NCI-H1436 treated with DMSO at 0.1 percent for 48 hours (cell line): ENCODE measurements at places on chromosomes 3 and 15.

- DNase-seq, result no peak
These were observed 32.3 kb upstream of the DUSP7 start for GRCh38 chr3:52088445-52089367.

GRCh38 chr15:42045211-42045615 is 24.4 kb upstream of the PLA2G4E start:
- no peak for DNase-seq

DNA sequence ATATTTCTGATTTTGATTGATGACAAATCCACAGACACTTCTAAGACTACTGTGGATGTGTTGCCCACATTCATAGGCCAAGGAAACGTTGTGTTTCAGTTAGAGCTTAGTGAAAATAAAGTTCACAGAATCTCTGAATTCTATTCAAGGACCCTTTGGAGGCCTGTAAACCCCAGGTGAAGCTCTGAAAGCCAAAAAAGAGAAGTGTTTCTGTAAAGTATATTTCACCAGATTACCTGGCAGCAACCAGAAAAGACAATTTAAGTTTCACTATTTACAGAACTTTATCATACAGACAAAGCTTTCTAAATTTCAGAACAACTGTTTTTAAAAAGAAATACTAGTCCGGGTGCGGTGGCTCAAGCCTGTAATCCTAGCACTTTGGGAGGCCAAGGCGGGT is 2.6 kb downstream of the CLPX start:
- DNase-seq, result no peak

- no peak for DNase-seq
These were observed 4.4 kb upstream of the PSMD6 start for GRCh38 chr3:64027658-64028057.

DNA sequence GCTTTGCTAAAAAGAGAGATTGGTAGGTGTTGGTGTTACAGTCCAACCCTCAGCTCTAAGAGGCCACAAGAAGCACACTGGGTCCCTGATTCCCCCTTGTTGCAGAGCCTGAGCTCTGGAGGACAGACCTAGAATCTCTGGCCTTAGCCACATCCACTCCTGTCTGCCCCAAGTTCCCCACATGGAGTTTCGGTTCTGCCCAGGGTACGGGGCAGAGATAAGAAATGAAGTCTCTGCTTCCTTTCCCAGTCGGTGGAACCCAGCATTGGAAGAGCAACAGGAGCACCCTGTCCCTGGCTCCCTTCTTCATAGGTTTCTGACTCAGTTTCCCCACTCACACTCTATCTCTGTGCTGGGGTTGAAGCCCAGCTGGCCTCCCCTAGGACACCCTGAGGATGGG is 13.2 kb downstream of the PRR23E start:
- no peak for DNase-seq

- no peak for DNase-seq
These were observed 4.9 kb upstream of the ALAS1 start for GRCh38 chr3:52193065-52193464.

DNA sequence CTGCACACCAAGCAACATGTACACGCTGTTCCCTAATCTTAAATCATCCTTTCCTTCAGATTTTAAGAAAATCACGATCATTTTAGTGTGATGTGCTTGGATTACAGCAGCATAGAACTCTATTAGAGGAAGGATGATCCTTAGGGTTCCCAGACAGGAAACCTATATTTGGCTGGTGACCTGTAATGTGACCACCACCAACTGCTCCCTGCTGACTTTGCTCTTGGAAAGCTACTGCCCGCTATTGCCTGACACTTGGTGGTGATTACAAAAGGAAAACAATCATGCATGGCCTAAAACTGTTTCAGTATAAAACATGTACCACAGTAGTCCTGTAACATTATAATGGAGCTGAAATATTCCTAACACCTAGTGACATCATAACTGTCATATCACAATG is 27.2 kb upstream of the LMOD3 start:
- no peak for DNase-seq

GRCh38 chr3:27165321-27165721 is 203.9 kb downstream of the NEK10 start:
- no peak for DNase-seq

- DNase-seq, result no peak
These were observed 85.7 kb downstream of the FNDC3B start for GRCh38 chr3:172125053-172125452.

DNA sequence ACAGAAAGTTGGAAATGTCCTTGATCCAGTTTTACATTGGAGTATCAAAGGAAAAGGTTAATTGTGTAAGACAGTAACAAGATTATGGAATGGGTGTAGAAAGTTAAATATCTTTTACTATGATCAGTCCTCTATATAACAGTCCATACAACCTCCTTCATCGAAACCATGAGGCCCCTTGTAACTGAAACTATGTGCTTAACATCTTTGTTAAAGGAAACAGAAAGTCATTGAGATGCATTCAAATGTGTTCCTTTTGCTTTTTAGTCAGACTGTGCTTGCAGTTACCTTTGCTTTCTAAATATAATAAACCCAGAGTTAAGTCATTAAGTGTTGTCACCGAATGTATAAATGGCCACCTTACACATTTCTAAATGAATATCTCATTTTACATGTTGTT is 1298.5 kb downstream of the ROBO2 start:
- DNase-seq, result no peak

- DNase-seq, result no peak
These were observed 116.9 kb upstream of the RAD18 start for GRCh38 chr3:9080163-9080562.

- DNase-seq, result no peak
These were observed 48.1 kb downstream of the NTRK3 start for GRCh38 chr15:88208396-88208795.

DNA sequence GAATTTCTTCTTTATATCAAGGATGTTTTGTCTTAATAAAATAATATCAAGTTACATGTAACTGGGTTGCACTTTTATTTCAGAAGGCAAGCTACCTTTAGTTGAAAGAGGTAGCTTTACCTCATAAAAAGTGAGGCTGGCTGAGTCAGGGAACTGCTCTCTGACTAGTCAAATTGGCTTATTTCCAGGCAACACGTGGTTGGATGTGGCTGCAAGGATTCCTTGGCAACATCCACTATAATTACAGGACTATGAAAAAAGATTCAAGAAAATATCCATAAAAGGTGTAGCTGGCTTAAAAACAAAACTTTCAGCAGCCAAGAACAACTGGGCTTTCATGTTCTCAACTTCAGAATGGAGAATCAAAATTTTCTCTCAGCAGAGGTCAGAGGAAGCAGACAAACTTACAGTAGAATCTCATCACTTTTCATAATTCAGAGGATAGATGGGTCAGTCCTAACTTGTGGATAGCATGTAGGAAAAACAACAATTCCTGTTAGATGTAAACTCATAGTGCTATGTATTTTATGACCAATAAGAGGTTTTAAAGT is 779.1 kb downstream of the MECOM start:
- no peak for DNase-seq

GRCh38 chr3:128319107-128319506 is 147.6 kb downstream of the DNAJB8 start:
- no peak for DNase-seq

- DNase-seq, result no peak
These were observed 7.3 kb upstream of the SEMA3F start for GRCh38 chr3:50147861-50148260.

DNA sequence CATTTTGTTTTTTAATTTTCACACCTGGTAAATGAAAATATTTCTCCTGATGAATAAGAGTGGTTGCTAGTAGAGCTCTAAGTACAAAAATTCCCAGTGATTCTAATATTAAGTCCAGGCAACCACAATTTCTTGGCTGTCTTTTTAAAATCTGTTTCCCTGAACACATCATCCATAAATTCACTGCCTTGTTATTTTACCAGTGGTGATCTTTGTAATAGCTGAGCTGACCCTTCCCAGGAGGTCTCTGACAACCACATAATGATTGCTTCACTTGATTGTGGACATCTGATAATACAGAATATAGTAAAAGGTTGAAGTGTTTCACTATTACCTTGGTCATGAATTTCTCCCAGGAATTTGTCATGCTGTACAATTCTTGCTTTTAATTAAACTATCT is 13.9 kb upstream of the TOP2B start:
- no peak for DNase-seq

GRCh38 chr3:46711305-46711704 is 6.4 kb downstream of the PRSS50 start:
- DNase-seq, result no peak

DNA sequence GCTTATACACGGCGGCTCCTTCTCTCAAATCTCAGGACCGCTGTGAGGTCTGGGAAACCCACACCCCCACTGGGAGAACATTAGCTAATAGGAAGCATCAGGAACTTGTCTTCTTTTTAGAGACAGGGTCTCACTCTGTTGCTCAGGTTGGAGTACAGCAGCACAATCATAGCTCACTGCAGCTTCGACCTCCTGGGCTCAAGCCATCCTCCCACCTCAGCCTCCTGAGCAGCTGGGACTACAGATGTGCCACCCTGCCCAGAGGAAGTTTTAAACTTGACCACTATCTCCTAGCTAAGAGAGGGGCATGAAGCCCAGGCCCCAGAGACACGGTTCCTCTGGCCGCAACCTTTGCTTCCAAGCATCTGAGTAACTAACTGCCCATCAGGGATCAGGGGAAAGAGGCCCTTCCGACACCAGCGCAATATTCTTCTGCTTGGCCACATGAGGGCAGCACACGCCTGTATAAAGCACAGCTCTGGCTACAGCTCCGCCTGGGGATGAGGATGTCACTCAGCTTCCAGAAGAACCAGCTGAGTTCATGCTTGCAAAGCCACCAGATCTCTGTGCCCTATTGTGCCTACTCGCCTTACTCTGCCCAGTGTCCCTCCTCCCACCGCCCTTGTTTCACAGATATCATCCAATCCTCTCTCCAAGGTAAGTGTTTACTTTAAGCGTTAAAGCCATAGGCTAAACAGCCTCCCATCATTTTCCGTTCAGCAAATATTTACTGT is 57.6 kb upstream of the SLC6A11 start:
- no peak for DNase-seq

GRCh38 chr3:29247088-29247745 is 33.7 kb upstream of the RBMS3 start:
- DNase-seq, result no peak

GRCh38 chr15:41502795-41503668 is 9.4 kb downstream of the ITPKA start:
- DNase-seq, result no peak

DNA sequence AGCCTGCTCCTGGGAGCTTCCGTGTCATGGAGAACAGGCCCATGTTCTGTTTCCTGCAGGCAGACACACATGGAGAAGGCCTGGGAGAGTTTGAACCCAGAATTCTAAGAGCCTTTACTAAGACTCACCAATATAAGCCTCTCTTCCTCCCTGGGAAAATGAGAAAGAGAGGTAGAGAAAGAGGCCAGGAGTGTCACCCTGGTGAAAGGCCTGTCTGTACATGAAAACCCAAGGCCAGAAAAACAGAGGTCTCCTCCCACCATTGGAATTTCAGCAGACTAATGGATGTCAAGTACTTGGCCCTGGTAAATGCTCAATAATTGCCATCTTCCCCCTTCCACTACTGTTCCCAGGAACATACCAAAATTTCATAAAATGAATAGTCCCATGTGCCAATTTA is 117.6 kb downstream of the TOP2B start:
- no peak for DNase-seq

DNA sequence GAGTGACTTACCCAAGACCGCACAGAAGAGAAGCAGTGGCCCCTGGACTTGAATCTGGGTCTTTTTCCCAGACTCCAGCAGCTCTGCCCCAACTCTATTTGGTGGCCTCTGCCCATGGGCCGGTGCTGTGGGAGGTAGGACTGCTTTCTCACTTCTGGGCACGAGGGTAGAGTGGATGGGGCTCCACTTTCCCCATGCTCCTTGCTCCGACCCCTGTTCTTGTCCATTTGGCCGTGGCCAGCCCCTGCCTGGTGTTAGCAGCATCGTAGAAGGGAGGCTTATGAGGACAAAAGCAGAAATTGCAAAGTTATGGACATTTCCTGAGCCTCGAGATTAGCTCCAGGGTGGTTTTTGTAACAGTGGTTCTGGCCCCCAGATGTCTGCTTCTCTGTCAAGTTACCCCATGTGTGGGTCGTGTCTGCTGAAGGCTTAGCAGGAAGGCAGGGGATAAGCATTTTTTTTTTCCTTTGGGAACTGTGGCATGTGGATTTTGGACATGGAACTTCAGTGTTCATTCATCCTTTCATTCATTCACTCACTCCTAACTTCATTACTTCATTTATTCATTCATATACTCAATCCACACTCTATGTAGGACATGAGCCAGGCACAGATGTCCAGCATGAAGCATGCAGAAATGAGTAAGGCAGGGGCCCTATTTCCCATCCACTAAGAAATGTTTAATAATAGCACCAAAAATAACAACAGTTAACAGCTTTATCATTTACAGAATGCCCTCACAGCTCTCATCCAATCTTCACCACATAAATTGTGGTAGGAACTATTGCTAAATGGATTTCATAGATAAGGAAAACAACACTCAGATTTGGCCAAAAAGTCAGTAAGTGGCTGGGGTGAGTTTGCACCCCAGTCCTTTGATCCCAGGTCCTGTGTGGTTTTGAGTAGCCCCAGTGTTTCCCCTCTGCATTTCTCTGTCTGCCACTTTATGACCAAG is 180.5 kb downstream of the OPA1 start:
- no peak for DNase-seq

- no peak for DNase-seq
These were observed 1078.5 kb downstream of the TUSC7 start for GRCh38 chr3:117788061-117788460.

- DNase-seq, result no peak
These were observed 78.8 kb downstream of the AAGAB start for GRCh38 chr15:67175643-67176071.

DNA sequence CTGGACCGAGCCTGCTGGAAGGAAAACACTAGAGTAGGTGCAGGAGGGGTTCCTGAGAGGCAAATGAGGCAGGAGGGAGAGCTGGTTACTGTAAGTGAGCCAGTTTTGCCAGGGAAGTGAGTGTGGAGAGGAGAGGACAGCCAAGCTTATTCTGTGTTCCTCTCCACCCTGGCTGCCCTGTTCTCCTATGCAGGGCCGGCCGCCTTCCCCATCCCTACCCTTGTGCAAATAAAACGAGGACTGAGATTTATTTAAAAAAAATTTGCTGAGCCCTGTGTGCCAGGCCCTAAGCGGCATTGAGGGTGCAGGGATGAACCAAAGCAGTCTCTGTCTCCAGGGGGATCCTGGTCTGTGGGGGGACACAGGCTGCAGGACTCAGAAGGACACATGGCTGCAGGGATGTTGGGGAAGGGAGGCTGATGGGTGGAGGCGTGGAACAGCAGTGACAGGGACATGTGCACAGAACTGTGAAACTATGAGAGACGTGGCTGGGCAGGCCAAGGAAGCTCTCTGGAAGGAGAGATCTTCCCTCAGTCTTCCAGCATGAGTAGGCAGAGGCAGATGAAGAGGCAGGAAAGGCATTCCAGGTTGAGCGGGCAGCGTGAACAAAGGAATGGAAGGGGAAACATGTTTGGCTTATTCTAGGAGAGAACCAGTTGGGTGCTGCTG is 12.1 kb downstream of the CORO2B start:
- no peak for DNase-seq

GRCh38 chr3:72036899-72037298 is 252.0 kb upstream of the PROK2 start:
- no peak for DNase-seq

DNA sequence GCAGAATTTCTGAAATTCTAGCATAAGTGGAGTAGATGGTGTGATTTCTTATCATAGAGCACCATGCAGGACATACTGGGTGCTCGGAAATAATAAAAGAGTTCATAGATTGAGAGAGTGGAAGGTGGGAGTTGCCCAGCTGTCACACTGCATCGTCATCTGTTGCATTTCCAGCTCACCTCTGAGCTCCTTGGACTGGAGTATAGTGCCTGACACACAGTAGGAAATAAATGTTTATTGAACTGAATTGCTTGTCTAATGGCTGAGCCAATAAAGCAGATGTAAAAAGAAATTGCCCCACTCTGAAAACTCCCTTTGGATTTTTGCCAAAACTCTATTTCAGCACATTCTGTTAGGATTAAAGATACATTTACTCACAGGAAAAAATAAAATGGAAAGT is 108.9 kb upstream of the UBE2E1 start:
- DNase-seq, result no peak
